ENCODE measurements at places on chromosomes 7 and 10.
A peak's percentile ranks its signal among the peaks of the same experiment; 100 is the strongest.

DNA sequence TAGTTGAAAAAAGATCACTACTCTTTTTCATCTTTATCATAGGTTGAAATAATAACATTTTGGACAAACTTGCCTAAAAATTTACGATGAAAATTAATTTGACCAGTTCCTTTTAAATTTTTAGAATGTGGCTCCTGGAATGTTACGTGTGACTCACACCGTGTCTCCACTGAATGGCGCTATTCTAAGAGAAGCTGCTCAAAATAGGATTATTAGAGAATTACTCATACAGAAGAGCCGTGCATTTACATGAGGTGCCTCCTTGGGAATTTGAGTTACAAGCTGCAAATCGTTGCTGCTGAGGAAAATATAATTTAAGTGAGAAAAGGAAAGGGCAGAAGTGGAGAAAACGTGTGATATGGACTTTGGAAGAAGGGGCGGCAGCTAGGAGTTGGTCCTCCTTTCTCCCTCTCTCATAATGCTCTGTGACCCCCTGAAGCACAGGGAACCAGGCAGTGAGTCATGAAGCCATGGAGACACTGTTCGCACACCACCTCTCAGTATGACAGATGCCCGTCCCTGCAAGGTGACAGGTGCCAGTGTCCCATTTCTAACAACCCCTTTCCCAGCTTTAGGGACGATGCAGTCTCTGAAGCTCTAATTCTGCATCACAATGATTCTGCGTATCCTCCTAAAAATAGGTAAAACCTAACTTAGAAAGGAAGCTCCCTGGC, 323.2 kb upstream of the COBL start:
- DNase-seq = no peak

GRCh38 chr10:122112021-122112616, 123.2 kb downstream of the TACC2 start:
- DNase-seq = no peak

DNA sequence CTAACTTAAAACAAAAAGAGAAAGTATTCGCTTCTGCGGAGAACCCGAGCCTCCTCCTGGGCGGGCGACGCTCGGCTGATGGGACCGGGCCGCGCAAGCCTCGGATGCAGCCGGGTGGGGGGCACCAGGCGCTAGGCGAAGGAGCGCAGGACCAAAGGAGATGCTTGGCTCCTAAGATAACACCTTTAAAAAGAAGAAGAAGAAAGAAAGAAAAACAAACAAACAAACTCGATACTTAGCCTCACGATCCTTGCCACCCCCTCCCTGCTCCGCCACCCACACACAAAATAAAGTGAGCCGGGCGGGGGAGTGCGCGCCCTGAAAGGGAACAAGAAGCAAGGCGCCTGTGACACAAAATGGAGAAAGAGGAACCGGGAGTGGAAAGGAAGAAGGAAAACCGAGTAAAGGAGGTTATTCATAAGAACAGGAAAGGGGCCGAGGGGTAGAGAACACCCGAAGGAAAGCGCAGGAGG, 34.0 kb upstream of the EBLN1 start:
- peak; percentile 72 for DNase-seq

GRCh38 chr10:67697724-67698131, 1.7 kb upstream of the CTNNA3 start:
- peak; percentile 42 for DNase-seq

DNA sequence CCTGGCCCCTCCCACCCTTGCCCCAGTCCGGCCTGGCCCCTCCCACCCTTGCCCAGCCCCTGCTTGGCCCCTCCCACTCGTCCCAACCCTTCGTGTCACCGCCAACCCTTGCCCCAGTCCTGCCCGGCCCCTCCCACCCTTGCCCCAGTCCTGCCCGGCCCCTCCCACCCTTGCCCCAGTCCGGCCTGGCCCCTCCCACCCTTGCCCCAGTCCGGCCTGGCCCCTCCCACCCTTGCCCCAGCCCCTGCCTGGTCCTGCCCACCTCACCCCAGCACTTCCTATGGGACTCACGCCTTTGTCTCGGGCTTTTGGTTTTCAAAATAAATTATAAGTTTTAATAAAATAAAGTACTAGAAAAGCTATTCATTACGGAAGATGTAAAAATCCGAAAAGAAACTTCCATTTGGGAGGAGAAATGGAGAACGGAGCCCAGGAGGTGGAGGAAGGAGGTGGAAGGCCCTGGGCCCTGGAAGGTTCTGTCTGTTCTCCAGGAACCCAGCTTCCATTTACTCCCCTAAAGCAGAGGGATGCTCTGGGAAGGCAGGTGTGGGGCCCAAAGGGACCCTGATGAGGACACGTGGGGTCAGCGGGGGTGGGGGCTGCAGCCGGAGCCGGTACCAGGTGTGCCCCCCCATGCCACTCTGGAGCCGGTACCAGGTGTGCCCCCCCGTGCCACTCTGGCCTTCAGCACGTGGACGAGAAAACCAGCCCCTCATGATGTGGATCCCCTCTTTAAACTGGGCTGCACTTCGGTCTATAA, 52.2 kb downstream of the PWWP2B start:
- no peak for DNase-seq

DNA sequence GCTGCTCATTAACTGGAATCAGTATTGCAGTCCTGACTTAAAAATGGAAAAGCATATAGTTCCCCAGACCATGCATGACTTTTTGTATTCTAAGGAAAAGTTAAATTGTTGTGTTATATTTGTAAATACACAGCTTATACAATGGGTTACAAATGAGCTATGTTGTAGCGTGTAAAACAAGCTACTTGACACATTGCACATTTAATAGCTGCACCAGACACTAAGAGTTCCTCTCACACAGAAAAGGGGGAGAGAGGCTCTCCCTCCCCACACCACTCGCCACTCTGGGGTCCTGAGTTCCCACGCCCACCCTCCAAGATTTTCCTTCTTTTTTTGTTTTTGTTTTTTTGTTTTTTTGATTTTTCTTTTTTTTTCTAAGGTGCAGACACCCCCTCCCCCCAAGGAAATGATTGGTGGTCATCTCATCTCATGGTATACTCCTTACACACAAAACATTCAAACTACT, 6.3 kb downstream of the KLF6 start:
- DNase-seq = no peak

DNA sequence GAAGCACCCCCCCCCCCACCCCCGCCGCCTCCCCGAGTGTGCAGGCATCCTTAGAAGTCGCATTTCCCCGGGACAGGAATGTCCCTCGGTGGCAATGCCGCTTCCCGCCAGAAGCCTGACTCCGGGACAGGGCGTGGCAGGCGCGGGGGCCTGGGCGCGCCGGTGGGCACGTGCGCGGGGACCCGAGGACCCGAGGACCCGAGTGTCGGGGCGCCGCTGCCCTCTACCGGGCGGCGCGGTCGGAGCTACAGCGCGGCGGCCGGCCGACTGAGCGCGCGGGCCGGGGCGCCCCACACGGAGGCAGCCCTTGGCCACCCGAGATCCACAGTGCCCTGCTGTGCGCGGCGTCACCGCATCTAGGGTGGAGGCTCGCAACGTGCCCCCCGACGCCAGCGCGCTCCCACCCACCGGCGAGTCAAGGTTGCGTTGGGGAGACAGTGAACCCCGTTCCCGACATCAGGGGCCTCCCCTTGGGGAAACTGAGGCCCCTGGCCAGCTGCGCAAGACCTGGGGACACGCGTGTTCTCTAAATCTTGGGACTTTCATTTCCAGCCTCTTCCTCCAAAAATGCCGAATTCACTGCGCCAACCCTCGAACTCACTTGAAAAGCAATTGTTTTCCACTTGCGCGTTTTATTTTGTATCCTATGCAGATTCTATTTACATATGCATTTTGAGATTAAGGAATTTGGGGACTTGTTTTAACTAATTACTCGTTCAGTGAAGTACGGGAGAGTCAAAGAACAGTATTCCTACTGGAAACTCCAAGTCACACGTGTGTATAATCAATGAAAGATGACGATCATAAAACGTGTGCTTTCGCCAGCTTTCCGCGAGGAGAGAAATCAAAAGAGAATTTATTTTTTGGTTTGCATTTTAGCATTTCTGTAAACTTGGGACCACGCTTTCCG, 3.1 kb upstream of the CUX1 start:
- peak; percentile 58 for DNase-seq

GRCh38 chr10:128158021-128158795, 32.0 kb upstream of the MKI67 start:
- no peak for DNase-seq

- no peak for DNase-seq
These were observed 44.4 kb downstream of the TMEM270 start for GRCh38 chr7:73905360-73905759.

DNA sequence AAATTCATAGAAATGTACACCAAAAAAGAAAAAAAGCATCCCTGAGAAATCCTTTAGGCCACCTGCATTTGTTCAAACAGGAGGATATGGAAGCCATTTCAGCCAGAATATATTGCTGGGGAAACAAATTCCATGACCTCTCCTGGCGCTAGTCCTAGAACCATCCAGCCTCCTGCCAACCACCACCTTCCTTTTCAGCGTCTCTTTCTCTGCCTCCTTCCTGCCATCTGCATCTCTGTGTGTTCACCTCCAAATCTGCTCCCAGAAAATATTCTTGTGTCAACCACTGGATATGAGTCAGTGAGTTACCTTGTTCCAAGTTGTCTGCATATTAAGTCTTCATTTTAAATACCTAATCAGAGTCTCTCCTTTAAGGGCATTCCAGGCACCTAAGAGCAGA, 50.6 kb upstream of the NPY start:
- DNase-seq = no peak

DNA sequence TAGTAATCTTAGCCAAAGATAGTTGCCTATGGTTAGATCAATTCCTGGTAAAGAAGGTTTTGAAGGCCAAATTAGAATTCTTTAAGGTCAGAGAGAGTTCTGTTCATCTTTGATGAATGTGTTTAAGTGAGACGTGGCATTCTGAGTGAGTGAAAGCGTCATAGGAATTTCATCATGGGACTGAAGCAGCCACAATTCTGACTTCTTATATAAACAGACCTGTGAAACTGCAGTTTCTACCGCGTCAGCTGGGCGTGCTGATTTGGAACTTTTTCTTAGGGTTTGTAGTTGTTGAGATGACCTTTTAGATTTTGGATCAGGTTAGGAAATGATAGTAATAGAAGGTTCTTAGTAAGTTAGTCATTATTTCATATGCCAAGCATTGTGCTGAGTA, 103.8 kb downstream of the CNNM2 start:
- DNase-seq = no peak

GRCh38 chr7:131355917-131356777, 28.5 kb downstream of the MKLN1 start:
- DNase-seq = no peak

- DNase-seq = peak; percentile 78
These were observed 31.6 kb upstream of the TMEM254 start for GRCh38 chr10:80046629-80047441.

DNA sequence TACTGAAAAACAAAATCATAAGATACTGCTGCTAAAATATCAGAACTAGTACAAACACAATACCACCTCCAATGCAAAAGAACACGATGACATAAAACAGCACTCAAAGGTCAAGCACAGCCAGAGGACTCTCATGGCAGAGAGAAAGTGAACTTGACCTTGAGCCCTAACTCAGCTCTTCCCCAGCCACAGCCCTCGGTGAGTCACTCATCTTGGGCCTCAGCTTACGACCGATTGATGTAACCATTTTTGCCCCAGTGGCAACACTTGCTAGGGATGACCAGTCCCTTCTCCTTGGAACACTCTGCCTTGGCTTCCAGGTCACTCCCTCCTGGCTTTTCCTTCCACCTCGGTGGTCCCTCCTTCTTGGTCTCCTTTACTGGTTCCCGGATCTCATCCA, 77.8 kb downstream of the JAZF1 start:
- DNase-seq = no peak

Measured in activated CD8-positive, alpha-beta T cell treated with anti-CD3 and anti-CD28 coated beads, Interleukin-2, amount 10 ng/mL, durations not matched to agents 7 days and 5 days (primary cell).